Activated effector memory CD4-positive, alpha-beta T cell treated with Interleukin-2 at 50 U/mL for 16 hours (primary cell): ENCODE measurements at places on chromosomes 4 and X.

GRCh38 chrX:7485061-7485460 is 337.1 kb upstream of the PUDP start:
- no peak for DNase-seq

- DNase-seq: no peak
These were observed 114.8 kb downstream of the STOX2 start for GRCh38 chr4:184019667-184020623.

DNA sequence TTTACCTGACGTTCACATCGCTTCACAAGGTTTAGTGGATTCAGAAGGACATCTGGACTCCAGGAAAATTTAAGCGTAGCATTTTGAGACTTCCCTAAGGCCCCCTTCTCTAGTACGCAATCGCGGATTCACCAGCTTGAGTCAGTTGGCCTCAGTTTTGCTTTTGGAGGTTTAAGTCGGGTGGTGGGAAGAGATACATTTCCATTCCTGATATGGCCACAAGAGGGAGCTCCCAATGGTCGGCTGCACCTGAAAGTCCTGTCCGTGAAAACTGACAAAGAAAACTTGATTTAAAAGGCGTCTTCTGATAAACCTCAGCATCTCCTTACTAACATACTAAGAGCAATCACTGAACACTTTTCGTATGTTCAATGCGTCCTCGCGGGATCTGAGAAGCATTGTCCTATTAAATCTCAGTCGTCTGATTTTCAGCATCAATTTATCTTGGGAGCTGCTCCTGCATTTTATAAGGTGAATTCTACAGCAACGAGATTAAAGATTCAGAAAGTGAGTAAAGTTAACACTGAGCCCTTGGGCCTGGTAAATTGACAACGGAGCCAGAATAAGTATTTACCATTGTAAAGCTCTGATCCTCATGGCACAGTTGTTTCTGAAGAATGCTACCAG is 50.6 kb downstream of the LGI2 start:
- DNase-seq: peak; percentile 8

- peak; percentile 29 for DNase-seq
These were observed 19.7 kb downstream of the MAEA start for GRCh38 chr4:1309261-1310010.
